ENCODE measurements at places on chromosomes 11 and 22. TPM values are rescaled to one million over a fixed set of nuclear protein-coding genes. Genes with fewer than 3 reads are reported as not detected.

DNA sequence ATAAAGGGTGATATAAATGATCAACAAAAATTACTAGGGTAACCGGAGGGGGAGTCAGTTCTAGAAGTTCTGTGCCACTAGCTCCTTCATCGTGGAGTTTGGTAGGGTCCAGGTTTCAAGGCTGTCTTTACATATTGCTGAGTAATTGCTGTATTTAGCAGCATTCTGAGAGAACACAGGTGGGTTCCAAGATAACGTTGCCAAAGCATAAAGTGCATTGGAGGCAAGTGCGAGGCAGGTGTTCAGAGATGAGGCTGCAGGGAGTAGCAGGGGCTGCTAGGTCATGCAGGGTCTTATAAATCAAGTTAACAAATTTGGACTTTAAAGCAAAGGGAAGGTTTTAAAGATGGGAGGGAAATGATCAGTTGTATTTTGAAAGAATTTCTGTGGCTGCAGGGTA lies 17.8 kb downstream of the SGSM3 start:
- DNase-seq = no peak

DNA sequence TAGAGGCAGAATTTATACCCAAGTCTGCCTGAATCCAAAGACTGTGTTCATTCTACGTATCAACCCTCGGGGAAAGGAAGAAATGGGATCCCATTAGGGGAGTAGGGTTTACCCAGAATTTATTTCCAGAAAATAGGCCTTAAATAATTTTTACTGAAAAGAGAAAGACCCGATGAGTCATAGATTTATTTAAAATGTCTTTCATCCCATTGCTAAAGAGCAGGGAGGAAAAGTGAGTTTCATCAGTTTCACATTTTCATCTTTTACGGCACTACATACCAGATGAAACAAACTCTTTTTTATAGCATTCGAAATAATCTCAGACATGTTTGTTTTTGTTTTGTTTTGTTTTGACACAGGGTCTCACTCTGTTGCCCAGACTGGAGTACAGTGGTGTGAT lies 31.3 kb downstream of the SLC1A2 start:
- no peak for DNase-seq

DNA sequence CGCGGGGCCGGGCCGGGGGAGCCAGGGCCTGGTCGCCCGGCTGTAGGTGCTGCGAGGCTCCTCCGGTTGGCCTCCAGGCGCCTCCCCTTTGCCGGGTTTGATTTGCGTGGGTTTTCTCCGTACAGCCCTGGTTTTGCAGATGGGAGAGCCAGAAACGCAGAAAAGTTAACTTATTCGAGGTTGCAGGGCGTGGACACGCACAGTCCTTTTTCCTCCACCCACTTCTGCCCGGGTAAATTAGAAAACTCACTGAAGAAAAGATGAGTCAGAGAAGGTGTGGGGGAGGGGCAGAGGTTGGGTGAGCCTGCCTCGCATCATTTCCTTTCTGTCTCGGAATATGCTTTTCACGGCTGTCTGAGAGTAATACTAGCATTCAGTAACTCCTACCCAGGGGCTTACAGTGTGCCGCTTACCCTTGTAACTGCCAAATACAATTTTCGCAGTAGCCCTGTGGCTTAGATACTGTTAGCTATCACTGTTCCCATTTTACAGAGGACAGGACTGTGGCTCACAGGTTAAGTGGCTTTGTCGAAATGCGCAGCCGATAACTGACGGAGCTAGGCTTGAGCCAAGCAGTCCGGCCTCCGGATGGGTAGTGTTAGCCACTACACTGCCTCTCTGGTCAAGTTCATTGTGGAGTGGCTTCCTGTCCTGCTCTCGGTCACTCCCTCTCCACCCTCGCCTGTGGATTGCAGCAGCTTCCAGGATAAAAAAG lies 812 bp downstream of the FADD start:
- no peak for DNase-seq

DNA sequence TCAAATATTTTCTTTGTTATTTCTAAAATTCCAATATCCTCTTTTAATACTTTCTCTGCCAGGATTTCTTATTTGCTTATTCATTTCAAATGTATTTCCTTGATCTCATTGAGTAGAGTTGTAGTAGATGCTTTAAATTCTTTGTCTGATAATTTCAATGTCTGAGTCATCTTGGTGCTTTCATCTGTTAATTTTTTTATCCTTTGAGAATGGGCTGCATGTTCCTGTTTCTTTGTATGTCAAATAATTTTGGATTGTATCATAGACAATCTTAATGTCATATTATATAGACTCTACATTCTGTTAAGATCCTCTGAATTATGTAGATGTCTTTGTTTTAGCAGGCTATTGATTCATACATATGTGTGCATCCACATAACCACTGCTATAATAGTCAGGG lies 57.5 kb downstream of the MYEOV start:
- DNase-seq = no peak

GRCh38 chr22:47372111-47372581 lies 609.7 kb downstream of the TBC1D22A start:
- no peak for DNase-seq

- DNase-seq = no peak
These were observed 2.9 kb upstream of the BTBD10 start for GRCh38 chr11:13465909-13466371.

DNA sequence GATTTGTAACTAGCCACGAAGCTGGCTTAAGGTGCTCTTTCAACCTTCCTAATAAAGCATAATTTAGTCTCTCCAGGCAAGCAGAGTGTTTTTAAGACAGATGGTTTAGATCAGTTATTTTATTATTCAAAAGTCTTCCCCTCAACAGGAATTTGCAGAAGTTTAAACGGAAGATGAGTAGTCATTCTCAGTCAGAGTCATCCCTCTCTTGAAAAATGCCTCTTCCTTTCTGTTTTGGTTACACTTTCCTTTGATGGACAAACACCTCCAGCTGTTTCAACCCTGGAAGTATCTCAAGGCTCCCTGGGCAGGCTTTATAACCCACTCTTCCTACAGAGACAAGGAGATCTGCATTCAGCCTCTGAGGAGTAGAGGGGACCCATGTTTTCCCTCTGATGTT lies 60.3 kb upstream of the POU2AF2 start:
- no peak for DNase-seq

- no peak for DNase-seq
These were observed 198.0 kb upstream of the PDGFD start for GRCh38 chr11:104361975-104362374.

DNA sequence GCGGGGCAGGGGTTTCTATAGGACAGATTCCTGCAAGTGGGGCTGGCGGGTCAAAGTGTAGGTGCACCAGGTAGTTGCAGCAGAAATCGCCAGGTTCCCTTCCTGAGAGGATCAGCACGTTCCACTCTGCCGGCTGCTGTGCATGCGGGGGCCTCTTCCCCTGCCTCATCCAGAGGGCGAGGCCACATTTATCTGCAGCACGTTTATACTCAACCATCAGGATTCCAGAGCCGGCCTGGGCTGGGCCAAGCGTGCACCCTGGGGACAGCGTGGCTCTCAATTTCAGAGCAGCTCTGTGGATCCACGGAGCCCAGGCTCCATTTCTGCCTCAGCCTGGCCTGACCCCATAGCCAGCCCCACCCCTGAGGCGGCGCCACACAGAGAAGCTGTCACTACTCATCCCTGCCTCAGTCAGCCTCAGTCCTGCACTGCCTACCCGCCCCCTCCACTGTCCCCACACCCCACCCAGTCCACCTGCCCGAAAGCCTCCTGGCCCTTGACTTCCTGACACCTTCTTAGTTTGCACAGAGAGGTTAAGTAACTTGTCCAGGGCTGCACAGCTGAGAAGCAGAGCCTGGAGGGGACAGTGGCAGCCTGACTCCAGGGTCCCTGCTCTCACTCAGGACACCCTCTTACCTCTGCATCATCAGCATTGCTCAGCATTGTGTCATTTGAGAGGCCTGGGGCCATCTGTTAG lies 45.9 kb upstream of the RTL6 start:
- DNase-seq = no peak

The KDM4E gene
- total RNA-seq = not detected

The OR2D2 gene
- total RNA-seq = not detected

The RIMBP3C gene
- not detected for total RNA-seq
